ENCODE measurements at places on chromosomes 3 and 15.

DNA sequence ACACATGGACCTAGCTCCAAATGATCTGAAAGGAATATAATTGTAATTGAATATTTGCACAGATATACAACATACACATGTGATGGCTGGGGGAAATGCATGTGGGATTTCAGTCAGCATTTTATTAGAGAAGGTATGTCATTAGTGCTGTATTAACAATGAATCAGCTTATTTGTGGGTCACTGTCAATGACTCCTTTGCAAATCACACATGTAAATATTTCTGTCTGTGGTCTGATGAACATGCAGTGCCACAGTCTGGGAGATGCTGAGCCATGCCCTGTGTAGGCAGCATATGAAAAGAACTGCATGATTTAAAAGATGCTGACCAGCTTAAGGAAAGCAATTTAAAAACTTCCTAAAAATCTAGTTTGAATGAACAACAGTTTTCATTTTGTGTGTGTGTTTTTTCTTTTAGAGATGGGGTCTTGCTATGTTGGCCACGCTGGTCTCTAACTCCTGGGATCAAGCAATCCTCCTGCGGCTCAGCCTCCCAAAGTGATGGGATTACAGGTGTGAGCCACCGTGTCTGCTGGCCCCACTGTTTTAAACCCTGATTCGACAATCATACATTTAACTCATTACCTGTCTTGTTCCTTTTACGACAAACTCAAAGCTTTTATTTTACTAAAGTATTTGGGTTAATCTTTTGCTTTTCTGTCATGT, 803 bp upstream of the B3GNT5 start:
- DNase-seq = no peak

- no peak for DNase-seq
These were observed 30.5 kb upstream of the TCF12 start for GRCh38 chr15:56887782-56888438.

DNA sequence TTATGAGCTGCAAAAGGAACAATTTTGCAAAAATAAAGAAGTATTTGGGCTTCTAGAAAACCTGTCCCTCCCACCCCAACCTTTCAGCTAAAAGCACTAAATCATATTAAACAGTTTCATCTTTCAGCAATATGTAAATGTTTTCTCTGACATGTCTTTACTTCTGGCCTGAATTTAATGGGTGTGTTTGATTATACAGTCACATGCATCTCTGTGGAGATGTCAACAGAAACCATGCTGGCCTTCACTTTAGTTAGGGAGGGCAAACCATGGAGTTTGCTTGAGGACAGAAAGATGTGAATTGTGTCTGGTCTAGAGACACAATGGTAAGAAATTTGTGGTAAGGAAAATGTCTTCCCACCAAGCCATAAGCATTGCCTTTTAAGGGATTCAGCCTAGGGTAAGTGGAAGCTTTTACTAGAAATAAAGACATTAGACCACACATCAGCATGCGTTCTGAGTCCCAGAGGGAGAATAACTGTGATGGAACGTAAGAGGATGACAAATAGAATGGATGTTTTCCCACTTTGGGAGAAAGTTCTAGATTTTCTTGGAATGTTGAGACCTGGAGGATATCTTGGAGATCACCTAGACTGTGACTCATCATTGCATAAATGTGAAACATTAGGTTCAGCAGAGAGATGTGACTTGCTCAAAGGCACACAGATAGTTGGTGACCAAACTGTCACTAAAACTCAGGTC, 68.9 kb downstream of the ST8SIA2 start:
- no peak for DNase-seq

- no peak for DNase-seq
These were observed 190.4 kb downstream of the MEGF11 start for GRCh38 chr15:66063147-66063546.

DNA sequence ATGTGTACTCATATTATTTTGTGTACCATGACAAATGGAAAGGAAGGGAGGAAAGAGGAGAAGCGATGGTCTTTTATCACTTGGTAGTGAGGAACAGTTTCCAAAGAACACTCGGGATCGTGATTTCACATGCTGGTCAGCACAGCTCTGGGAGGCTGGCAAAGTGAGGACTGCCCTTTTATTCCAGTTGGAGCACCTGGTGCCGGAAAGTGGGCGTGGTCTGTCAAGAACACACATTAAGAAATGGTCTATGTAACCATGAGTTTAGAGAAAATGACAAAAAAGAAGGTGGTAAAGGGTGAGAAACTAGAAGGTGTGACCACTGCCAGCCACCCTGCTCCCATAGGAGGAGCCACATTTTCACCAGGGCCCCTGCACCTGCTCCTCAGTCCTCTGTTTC, 7.0 kb upstream of the TSEN2 start:
- no peak for DNase-seq

DNA sequence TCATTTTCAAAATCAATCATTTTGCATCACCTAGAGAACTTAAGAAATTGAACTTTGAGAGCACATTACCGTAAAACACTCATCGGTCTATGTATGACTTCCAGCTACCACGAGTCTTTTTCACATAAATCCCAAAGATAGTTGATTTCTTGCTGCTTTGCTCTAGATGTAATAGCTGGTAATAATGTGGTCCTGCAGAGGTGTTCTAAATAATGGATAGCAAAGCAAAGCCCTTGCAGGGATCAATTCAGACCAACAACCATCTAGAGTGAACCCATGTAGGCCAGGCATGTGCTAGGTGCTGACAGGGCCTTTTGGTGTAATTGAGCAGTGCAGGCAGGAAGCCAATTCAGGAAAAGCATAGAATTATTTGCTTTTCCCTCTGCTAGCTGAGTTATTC, 26.1 kb upstream of the C3orf80 start:
- DNase-seq = no peak
